ENCODE measurements at places on chromosomes 6 and 20. TPM values are rescaled to one million over a fixed set of nuclear protein-coding genes. Genes with fewer than 3 reads are reported as not detected.
A peak's percentile ranks its signal among the peaks of the same experiment; 100 is the strongest.

- no peak for DNase-seq
These were observed 15.3 kb upstream of the NKAIN2 start for GRCh38 chr6:123788319-123788718.

- DNase-seq, result no peak
These were observed 298.2 kb downstream of the SAMD5 start for GRCh38 chr6:147806697-147807096.

DNA sequence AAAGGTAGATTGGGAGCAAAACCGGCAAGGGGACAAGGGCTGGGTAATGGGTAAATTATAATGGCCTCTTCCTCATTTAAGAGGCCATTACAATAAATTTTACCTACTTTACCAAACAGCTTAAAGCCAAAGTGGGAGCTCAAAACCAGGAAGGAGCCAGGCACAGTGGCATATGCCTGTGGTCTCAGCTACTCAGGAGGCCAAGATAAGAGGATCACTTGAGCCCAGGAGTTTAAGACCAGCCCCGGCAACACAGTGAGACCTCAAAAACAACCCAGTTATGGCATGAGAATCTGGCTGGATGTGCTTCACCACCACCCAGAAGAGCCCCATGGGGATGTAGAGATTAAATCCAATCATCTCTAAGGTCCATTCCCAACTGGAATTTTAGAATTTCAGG lies 52.9 kb upstream of the TAF8 start:
- no peak for DNase-seq

GRCh38 chr20:64113444-64113775 lies 6.0 kb upstream of the NPBWR2 start:
- DNase-seq, result no peak

GRCh38 chr6:56361812-56362211 lies 114.4 kb upstream of the COL21A1 start:
- no peak for DNase-seq

DNA sequence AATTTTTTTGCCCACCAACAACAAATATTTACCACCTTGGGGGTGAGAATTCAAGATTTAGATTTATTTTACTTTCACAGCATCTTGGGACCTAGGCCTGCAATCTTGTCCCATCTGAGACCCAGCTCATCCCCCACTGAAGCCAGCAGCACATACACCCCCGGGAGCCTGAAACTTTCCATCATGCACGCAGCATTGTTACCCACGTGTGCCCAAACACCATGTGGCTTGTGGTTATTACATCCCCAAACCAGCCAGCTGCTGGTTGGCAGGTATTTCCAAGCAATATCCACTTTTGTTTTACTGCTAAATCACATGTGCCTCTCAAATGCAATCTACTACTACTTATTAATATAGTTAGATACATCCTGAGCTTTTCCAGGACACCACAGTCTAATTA lies 149.3 kb upstream of the NT5E start:
- no peak for DNase-seq

- DNase-seq, result peak; percentile 80
These were observed 1.8 kb downstream of the GJA1 start for GRCh38 chr6:121436960-121437850.

Gene GLP1R
- 9.0 TPM for total RNA-seq

GRCh38 chr6:161137839-161138542 lies 135.9 kb downstream of the AGPAT4 start:
- DNase-seq, result no peak

Gene DYNLT2
- total RNA-seq, result not detected

GRCh38 chr6:23587582-23587981 lies 538.4 kb upstream of the NRSN1 start:
- no peak for DNase-seq

DNA sequence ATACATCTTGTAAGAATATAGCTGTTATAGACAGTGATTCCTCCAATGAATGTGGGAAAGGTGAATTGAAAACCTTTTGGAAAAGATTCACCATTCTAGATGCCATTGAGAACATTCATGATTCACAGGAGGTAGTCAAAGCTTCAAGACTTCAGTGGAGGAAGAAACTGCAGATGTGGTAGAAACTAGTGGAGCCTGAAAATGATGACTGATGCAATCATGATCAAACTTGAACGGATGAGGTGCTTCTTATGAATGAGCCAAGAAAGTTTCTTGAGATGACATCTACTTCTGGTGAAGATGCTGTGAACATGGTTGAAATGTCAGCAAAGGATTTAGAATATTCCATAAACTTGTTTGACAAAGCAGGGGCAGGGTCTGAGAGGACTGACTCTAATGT lies 66.7 kb upstream of the C6orf118 start:
- no peak for DNase-seq

GRCh38 chr20:47429409-47429808 lies 72.3 kb upstream of the NCOA3 start:
- no peak for DNase-seq

GRCh38 chr6:39225543-39225942 lies 3.7 kb downstream of the KCNK5 start:
- DNase-seq, result peak; percentile 53

DNA sequence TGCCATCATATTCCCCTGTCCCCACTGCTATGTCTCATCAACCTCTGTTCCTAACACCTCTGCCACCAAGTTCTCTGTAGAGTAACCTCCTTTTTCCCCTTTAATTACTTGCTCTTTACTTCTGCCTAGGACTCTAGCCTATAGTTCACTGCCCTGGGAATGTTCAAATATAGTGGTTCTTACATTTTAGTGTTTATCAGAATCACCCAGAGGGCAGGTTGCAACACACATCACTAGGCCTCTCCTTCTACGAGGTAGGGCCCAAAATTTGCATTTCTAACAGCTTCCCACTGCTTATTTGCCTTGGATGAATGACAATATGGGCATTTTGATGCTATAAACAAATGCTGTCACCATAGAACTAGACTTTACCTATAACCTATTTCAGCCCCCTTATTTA lies 23.1 kb upstream of the C6orf141 start:
- DNase-seq, result no peak

- DNase-seq, result no peak
These were observed 257.7 kb downstream of the FARS2 start for GRCh38 chr6:5518936-5519491.

DNA sequence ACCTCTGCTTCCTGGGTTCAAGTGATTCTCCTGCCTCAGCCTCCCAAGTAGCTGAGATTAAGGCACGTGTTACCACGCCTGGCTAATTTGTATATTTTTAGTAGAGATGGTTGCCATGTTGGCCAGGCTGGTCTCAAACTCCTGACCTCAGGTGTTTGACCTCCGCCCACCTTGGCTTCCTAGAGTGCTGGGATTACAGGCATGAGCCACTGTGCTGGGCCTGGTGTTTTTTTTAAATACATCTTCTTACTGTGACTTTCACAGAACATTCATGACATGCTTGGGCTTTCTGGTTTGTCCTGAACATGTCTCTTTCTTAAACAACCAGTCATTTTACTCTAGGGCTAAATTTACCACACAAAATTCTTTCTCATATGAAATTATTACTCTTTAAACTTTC lies 34.7 kb upstream of the FAM8A1 start:
- no peak for DNase-seq

GRCh38 chr6:125797886-125798444 lies 7.2 kb downstream of the NCOA7 start:
- DNase-seq, result no peak

GRCh38 chr6:12297363-12298016 lies 7.3 kb downstream of the EDN1 start:
- no peak for DNase-seq

GRCh38 chr6:75566137-75566767 lies 35.4 kb upstream of the SENP6 start:
- no peak for DNase-seq

- no peak for DNase-seq
These were observed 106.2 kb downstream of the UBE3D start for GRCh38 chr6:82959385-82959941.

DNA sequence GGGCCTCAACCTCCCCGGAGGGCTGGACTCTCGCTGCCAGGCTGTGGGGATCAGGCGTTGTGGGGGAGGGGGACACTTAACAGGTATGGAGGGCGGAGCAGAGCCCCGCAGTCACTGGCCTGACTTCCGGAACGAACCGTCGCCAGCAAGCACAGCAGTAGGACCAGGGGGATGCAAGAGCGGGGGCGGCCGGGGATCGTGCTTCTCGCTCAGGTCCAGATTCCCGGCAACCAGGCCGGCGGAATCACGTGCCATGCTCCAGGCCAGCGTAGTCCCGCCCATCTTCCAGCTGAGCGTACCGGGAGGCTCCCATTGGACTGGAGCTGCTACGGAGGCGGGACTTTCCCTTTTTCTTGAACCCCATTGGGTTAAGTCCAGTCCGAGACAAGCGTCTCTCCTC lies 10.0 kb upstream of the POU5F1 start:
- DNase-seq, result no peak

DNA sequence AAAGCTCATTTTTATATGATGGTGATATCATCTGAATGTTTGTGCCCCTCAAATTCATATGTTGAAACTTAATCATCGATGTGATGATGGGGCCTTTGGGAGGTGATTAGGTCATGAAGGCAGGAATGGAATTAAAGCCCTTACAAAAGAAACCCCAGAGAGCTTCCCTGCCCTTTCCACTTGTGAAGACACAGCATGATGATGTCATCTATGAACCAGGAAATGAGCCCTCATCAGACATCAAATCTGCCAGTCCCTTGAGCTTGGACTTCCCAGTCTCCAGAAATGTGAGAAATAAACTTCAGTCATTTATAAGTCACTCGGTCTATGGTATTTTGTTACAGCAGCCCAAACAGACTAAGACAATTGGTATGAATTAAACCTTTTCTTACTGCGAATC lies 153.1 kb downstream of the MYB start:
- DNase-seq, result no peak

Gene LSM14B
- total RNA-seq, result 11.3 TPM

DNA sequence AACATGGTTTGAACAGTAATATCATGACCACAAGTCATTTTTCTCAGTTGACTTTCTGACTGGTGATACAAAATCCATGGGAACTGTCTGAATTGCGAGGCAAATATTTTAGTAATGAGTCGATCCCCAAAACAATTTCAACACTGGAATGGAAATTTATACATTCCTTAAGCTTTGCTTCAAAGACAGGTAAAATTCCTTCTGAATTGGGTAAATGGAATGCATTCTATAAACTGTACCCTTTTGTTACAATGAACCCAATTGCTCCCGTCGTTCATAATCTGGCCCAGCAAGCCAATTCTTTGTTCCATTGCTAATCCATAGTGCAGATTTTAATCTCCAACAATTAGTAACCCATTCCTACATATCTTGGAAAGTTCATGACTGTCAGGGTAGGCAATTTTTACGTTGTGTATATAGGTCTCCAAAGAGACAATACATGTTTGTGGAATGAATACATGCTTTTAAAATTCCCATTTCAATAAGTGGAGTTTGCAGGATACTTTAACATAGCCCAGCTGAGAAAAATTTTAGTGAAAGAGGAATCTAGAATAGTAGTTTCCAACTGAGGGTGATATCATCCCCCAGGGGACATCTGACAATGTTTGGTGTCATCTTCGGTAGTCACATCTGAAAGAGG lies 32.7 kb downstream of the CYP24A1 start:
- no peak for DNase-seq

DNA sequence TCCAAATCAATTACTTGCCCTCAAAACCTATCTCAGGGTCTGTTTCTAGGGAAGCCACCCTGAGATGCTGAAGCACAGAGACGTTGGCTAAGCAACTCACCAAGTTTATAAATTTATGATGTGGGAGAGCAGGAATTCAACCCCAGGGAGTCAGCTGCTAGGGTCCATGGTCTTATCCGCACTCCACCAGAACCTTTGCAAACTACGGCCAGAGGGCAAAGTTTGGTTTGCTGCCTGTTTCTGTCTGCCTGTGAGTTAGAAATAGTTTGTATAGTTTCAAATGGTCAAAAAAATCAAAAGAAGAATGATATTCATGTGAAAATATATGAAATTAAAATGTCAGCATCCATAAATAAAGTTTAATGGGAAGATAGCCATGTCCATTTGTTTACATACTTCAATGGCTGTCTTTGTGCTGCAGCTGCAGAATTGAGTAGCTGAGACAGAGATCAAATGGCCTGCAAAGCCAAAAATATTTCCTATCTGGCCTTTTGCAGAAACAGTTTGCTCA lies 83.7 kb upstream of the ZFP64 start:
- DNase-seq, result no peak

Gene ATP6V1G2
- not detected for total RNA-seq

DNA sequence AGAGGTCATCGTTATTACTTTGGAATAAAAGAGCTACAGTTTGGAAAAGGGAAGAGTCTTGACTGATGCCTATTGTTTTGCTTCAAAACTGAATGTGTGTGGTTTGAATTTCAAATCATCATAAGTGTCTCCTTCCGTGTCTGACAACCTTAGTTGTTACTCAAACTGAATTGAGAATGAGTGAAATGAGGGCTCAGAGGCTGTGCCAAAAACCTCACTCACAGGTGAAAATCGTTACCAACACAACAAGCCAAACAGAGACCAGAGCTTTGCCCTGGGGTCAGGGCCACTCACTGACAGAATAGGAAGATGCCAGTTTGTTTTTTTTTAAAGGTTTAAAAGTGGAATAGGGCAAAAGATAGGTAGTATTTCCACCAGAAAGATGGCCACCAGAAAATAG lies 15.2 kb upstream of the SIRT5 start:
- no peak for DNase-seq

DNA sequence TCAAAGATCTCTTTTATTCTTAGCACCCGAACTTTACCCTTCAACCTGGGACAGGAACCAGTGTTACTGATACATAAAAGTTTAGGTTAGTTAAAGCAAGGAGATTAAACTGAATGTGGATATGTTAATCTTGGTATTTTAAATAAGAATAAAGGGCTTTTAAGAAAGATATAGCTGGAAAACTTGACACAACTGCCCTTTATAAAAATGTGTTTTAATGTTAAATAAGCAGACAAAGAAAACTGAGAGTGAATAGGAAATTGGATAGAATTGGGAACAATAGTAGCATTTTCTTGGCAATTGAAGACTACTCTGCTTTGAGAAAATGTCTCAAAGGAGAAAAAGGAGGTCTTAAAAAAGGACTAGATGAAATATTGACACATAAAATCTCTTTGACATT lies 45.9 kb upstream of the CRISP1 start:
- DNase-seq, result no peak

Gene HTR1E
- not detected for total RNA-seq

DNA sequence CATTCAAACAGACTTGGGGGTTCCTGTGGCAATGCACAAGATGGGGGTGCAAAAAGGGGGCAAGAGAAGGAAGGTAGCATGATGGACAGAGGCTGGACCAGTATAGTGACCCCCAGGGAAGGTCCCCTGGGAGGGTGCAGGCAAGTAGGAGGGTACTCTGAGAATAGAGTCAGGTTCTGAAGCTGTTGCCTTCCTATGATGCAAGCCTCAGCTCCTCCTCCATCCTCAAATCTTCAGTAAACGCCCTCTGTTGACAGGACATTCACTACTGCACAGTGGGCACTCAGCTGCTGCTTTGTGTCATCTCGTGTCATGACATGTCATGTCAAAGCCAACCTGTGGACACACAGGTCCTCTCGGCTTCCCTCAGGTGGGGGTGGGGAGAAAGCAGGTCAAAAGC lies 5.8 kb upstream of the SDCBP2 start:
- no peak for DNase-seq
